Psoas muscle (tissue), 8 donors: ENCODE measurements at places on chromosomes 5 and 9.

DNA sequence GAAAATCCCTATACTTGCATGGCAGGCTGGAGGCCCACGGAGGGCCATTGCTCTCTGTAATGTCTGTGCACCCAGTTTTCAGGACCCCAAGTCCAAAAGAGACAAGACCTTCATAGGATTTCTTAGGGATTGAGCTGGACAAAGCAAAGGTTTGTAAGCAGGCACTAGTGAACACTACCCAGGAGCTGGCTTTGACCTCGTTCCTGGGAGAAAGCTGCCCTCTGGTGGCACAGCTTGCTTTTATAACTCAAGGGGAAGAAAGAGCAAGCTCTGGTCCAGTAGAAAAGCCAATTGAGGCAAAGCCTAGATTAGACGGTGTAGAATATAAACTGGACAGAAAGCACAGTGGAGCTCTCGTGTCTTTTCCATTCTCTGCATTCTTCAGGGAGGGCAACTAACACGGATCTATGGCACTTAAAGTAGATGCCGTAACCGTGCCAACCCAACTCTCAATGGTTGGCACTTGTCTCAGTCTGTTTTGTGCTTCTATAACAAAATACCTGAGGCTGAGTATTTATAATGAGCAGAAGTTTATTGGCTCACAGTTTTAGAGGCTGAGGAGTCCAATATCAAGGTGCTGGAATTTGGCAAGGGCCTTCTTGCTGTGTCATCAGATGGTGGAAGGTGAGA lies 7.9 kb downstream of the GABRP start:
- H3K36me3 ChIP-seq = no peaks in the 10 kb centered on the region
- H3K4me1 ChIP-seq = no peaks in the 10 kb centered on the region
- no peak overlapping the region for H3K4me3 ChIP-seq
- peak; percentile 29 for DNase-seq
- peaks cover 3% of the 10 kb centered on the region for H3K27me3 ChIP-seq

DNA sequence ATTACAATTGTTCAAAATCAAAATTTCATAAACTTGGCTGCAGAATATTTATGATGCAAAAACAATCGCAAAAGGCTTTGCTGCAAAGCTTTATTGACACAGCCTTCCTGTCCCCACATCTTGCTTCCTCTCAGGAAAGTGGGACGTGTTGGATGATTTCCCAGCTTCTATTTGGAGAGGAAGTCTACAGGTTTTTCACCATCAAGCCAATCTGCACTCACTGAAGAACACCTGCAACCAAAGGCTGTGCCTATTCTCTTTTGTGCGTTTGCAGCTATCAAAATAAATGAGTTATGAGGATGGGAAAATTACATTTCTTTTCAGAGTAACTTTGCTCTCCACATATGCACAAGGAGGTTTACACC lies 214.4 kb downstream of the PLK2 start:
- DNase-seq = no peak
- no peak overlapping the region for H3K27ac ChIP-seq
- no peaks in the 10 kb centered on the region for H3K36me3 ChIP-seq

GRCh38 chr5:7016999-7017747 lies 303.9 kb downstream of the TENT4A start:
- no peaks in the 10 kb centered on the region for H3K4me1 ChIP-seq
- H3K27me3 ChIP-seq = no peaks in the 10 kb centered on the region
- H3K27ac ChIP-seq = no peak overlapping the region
- no peak overlapping the region for H3K4me3 ChIP-seq

GRCh38 chr5:173973616-173973969 lies 15.4 kb upstream of the C5orf47 start:
- H3K4me3 ChIP-seq = peak overlapping the region; percentile 55
- peaks cover 5% of the 10 kb centered on the region for H3K4me1 ChIP-seq
- no peaks in the 10 kb centered on the region for H3K36me3 ChIP-seq
- H3K27me3 ChIP-seq = no peaks in the 10 kb centered on the region

- H3K4me3 ChIP-seq = no peak overlapping the region
- H3K27ac ChIP-seq = no peak overlapping the region
- H3K4me1 ChIP-seq = no peaks in the 10 kb centered on the region
- no peak for DNase-seq
Measured at GRCh38 chr9:93634311-93635185, 58.2 kb downstream of the PHF2 start.

DNA sequence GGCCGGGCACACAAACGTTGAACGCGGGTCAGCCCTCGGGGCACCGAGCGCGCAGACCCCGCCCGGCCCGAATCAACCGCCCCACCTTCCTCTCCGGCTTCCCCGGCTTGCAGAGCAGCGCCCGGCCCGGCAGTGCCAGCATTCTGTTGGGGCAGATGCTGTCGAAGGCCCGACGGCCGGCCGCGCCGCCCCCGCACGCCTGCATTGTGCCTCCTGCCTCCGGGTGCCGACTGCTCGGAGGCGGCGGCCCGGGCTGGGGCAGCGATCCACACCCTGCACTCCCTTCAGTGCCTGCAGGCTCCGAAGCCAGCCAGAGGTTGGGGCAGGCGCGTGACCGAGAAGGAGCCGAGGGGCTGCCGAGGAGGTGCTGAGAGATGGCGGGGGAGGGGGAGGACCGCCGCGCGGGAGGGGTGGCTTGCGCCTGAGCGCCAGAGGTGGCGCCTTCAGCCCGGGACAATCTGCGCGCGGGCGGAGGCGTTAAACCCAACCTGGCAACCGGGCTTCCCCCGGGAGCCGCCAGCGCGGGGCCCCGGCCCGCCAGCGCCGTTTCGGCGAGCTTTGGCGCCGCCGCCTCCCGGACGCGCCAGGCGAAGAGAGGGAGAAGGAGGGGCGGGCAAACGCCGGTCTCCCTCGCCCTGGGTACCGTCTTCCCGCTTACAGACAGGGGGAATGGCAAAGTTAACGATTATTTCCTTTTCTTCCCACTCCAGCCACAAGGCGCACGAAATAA lies at the start of gene MCIDAS:
MCIDAS (minus strand) TSS at position 382 of the 730 bp plus-strand sequence; CDS start at position 205, 177 bp downstream.
- no peak within 1 kb of the TSS for H3K27ac ChIP-seq
- H3K36me3 ChIP-seq = no peaks in the 10 kb centered on the region
- H3K4me3 ChIP-seq = peak within 1 kb of the TSS; percentile 65
- H3K4me1 ChIP-seq = peaks cover 15% of the 10 kb centered on the region
- peaks cover 100% of the 10 kb centered on the region for H3K27me3 ChIP-seq

DNA sequence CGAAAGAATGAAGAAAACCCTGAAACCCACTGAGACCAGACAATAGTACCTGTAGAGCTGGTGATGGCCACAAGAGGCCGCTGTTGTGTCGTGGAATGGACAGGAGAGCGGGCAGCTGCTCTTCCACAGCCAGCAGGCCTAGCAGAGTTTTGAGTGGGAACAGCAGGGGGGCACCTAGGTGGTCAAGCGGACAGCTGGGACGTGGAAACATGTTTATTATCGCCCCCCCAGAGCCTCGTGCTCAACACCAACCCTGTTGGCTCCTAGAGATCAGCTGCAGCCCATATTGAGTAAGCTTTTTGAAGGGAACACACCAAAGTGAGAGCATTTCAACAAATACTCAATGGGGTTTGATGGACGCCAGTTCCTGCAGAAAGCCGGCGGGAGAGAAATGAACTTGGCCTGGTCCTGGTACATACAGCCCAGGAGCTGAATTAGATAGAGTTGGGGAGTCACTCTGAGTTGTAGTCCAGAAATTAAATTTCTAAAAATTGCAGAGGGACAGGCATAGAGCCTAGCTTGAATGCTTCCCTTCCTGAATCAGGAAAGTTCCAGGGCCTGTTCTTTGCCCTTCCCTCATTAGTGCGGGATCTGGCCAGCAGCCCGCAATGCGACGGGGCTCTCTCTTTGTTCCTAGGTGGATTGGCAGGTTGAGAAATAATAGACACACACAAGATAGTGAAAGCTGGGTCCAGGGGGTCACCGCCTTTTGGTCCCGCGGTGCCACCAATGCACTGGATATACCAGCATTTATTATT lies 33.8 kb downstream of the MFAP3 start:
- DNase-seq = peak; percentile 84
- H3K27ac ChIP-seq = no peak overlapping the region
- no peak overlapping the region for H3K4me3 ChIP-seq
- no peaks in the 10 kb centered on the region for H3K36me3 ChIP-seq
- peaks cover 8% of the 10 kb centered on the region for H3K4me1 ChIP-seq
- no peaks in the 10 kb centered on the region for H3K27me3 ChIP-seq

- peaks cover 48% of the 10 kb centered on the region for H3K4me1 ChIP-seq
- H3K27ac ChIP-seq = peak overlapping the region; percentile 99
- peaks cover 19% of the 10 kb centered on the region for H3K36me3 ChIP-seq
- peak; percentile 50 for DNase-seq
- peak overlapping the region; percentile 93 for H3K4me3 ChIP-seq
Measured at GRCh38 chr9:124869986-124870560, 8.1 kb downstream of the ARPC5L start.

DNA sequence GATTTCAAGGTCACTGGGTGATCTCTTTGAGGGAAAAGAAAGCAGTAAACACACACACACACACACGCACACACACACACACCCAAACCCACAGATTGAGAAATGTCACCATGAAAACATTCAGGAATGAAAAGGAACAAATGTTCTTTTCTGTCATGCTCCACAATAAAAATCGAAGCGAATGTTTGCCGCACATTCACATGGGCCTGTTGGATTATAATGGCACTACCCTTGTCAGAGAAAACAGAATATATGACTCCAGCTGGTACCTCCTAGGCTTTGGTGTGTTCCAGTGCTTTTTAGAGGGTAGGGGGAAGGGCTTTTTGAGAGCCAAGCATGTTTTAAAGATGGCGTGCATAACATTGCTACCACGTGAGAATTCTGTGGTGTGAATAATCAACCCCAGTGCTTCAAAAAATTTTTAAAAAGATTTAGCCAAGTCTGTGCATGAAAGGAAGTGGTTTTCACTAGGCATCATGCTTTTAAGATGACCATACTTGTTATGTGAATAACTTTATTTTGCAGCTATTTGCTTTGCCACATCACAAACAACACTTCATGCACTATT lies 120.8 kb upstream of the ZNF608 start:
- no peaks in the 10 kb centered on the region for H3K36me3 ChIP-seq
- H3K27me3 ChIP-seq = no peaks in the 10 kb centered on the region
- DNase-seq = no peak
- H3K4me1 ChIP-seq = peaks cover 27% of the 10 kb centered on the region
- H3K4me3 ChIP-seq = no peak overlapping the region

DNA sequence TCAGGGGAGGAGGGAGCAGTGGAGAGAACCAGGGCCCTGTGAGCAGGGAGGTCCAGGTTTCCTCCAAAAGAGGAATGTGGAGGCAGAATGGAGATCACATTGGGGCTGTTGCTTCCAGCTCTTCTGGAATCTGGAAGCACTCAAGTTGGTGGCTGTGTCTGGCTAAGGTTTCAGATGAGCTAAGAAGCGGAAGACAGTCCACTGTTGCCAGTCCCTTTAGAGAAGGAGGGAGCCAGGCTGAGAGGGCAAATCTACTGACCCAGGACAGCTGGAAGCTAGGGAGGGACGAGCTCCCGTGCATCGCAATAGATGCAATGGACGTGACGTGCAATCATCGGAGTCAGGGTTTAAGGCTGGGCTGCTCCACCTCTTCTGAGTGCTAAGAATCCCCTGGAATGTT lies 71.2 kb downstream of the TENT4A start:
- no peak overlapping the region for H3K27ac ChIP-seq
- no peak for DNase-seq
- H3K4me3 ChIP-seq = no peak overlapping the region
- no peaks in the 10 kb centered on the region for H3K27me3 ChIP-seq
- no peaks in the 10 kb centered on the region for H3K4me1 ChIP-seq

DNA sequence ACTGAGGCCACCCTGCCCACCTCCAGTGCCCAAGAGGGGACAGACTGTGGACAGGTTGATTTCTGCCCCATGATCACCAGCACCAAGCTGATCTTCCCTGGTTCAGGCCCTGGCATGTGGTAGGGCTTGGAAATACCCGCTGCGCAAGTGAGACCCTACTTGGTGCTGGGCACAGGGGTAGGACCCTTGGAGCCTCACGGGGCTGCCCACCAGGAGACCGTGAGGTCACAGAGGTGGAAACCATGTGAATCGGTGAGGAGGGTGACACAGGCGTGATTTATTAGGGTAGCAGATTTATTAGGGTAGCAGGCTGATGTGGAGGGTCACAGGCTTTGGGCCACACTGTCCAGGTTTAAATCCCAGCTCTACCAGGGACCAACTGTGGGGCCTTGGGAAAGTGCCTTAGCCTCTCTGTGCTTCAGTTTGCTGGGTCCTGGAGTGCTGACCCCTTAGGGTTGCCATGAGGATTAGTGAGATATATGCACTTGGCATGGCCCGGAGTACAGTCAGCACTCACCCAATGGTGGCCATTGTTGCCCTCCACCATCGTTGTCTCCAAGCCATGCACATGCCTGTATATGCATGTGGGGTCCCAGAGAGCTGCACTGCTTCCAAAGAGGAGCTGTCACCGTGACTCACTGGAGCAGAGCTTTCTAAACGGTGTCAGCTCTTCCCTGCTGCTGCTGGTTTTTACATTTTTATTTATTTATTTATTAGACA lies 20.9 kb upstream of the DUSP1 start:
- H3K27ac ChIP-seq = peak overlapping the region; percentile 77
- peaks cover 68% of the 10 kb centered on the region for H3K4me1 ChIP-seq
- no peaks in the 10 kb centered on the region for H3K36me3 ChIP-seq
- H3K4me3 ChIP-seq = no peak overlapping the region

GRCh38 chr5:175682664-175683063 lies 24.8 kb downstream of the HRH2 start:
- DNase-seq = peak; percentile 30
- peaks cover 24% of the 10 kb centered on the region for H3K4me1 ChIP-seq
- no peak overlapping the region for H3K27ac ChIP-seq
- H3K27me3 ChIP-seq = peaks cover 8% of the 10 kb centered on the region
- H3K36me3 ChIP-seq = no peaks in the 10 kb centered on the region

DNA sequence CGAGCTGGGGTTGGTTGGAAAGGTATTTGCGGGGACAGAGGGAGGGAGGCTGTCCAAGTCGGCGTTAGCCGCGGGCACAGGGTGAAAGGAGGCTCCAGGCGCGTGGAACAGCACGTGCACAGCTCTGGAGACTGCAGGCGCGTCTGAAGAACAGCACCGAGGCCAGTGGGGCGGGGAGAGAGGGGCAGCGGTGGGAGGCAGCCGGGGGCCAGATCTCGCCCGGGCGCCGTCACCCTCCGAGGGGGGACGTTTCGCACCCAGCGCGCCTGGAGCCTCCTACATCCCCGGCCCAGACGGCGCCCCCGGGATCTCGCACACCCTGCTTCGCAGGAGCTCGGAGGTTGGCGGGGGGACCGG lies 79.6 kb downstream of the NTNG2 start:
- H3K4me3 ChIP-seq = peak overlapping the region; percentile 61
- DNase-seq = no peak
- H3K4me1 ChIP-seq = no peaks in the 10 kb centered on the region
- H3K27ac ChIP-seq = no peak overlapping the region

DNA sequence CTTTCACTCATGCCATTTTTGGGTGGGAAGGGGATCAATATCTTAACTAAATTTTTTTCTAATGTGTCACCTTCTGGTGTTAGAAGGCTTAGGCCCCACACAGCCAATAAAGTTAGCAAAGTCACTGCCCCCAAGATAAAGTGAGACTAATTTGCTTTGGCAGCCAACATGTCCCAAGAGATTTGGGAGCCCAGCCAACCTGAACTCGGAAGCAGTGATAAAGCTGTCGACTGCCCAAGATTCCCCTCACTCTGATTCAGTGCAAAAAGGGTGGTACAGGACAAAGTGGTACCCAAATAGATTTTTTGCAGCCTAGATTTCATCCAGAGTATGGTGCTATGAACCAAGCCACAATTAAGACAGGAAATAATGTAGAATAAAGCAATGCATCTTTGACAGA lies 572.5 kb upstream of the ARRDC3 start:
- no peak overlapping the region for H3K27ac ChIP-seq
- DNase-seq = no peak
- no peaks in the 10 kb centered on the region for H3K36me3 ChIP-seq
- H3K4me3 ChIP-seq = no peak overlapping the region
- no peaks in the 10 kb centered on the region for H3K27me3 ChIP-seq
- H3K4me1 ChIP-seq = no peaks in the 10 kb centered on the region

GRCh38 chr5:15948190-15948589 lies 231.4 kb downstream of the MARCHF11 start:
- no peak overlapping the region for H3K27ac ChIP-seq
- H3K27me3 ChIP-seq = no peaks in the 10 kb centered on the region
- H3K4me1 ChIP-seq = no peaks in the 10 kb centered on the region
- no peak for DNase-seq
